ENCODE measurements at places on chromosomes 4 and X.

DNA sequence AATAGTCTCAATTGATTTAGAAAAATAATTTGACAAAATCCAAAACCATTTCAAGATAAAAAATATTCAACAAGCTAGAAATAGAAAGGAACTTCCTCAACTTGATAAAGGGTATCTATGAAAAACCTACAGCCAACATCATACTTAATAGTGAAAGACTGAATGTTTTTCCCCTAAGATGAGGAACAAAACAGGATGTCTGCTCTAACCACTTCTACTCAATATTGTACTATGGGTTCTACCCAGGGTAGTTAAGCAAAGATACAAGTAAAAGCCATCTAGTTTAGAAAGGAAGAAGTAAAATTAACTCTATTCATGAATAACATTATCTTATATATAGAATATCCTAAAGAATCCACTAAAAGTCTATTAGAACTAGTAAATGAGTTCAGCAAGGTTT is 21.5 kb upstream of the SYTL5 start:
- DNase-seq, result no peak

DNA sequence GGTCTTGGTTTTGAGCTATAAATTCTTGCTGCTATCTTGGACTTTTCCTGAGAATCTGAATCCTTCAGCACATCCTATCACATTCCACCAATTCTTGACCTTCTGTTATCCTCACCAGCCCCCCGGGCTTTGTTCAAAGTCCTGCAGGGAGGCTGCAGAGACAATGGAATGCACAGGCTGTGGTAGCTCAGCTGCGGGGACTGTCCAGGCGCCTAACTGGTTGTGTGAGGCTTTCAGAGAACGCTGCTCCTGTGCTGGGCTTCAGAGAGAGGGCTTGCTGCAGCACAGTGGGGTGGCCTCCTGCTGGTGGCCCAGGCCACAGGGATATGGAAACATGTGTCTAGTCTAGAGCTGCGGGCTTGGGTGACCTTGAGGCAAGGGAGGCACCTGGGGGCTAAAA is 196.3 kb upstream of the GATB start:
- DNase-seq, result no peak

- no peak for DNase-seq
Measured at GRCh38 chr4:123585111-123585510, 188.5 kb downstream of the SPRY1 start.

DNA sequence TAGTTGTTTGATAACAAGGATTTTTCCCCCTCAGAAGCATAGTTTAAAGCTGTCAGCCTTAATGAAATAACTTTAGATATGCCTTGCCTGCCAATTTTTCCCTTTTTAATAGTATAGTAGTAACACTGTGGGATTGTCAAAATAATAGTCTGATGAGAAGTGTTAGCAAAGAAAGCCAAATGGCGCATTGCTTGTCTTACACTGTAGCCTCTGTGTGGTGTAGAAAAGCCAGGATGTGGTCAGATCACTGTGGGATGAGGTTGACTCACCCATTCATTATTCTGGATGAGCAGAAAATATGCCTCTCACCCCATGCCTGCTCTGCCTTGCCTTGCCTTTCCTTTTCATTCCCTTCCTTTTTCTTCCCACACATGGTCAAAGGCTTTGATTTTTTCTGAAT is 257.8 kb upstream of the NRK start:
- DNase-seq, result no peak

DNA sequence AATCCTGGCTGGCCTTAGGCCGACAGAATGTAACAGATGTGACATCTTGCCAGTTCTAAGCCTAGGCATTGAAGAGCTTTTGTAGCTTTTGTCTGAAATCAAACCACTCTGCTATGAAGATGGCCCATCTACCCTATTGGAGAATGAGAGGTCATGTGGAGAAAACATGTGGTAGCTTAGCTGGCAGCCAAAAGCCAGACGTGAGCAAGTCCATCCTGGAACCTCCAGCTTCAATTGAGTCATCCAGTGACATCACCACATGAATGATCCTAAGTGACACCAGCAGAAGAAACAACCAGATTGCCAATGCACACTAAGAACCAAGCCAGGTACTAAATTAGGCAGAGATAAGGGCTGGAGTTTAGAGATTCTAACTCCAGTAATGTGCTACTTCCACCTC is 154.8 kb upstream of the ZFP42 start:
- DNase-seq, result no peak

- no peak for DNase-seq
Measured at GRCh38 chr4:13836946-13837912, 209.7 kb upstream of the BOD1L1 start.

DNA sequence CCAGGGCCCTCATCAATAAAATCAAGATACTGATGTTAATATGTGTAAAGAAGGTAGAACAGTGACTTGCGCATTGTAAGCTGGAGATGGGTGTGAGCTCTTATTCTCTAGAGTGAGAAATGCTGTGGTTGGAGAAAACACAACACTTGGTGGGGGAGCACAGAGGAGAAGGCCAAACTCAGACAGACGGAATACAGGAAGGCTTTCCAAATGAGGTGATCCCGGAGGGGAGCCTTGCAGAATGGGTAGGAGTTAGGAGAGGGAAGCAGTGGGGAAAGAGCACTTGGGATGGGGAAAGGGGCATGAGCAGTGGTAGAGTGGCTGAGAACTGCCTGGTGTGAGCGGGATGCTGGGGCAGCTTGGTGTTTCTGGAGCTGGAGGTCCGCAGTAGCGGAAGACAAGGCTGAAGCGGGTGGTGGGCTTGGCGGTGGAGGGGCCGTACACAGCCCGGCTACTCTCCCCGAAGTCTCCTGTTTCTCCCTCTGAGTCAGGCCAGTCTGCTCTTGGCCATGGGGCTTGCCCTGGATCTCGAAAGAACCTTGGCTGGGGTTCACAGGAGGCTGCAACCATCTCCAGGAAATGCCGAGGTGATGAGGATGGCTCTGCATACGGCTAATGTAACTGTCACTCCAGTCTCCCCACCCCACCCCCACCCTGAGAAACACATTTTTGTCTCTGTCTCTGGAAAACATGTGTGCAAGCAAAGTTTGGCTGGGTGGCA is 11.3 kb upstream of the PLAC1 start:
- no peak for DNase-seq

DNA sequence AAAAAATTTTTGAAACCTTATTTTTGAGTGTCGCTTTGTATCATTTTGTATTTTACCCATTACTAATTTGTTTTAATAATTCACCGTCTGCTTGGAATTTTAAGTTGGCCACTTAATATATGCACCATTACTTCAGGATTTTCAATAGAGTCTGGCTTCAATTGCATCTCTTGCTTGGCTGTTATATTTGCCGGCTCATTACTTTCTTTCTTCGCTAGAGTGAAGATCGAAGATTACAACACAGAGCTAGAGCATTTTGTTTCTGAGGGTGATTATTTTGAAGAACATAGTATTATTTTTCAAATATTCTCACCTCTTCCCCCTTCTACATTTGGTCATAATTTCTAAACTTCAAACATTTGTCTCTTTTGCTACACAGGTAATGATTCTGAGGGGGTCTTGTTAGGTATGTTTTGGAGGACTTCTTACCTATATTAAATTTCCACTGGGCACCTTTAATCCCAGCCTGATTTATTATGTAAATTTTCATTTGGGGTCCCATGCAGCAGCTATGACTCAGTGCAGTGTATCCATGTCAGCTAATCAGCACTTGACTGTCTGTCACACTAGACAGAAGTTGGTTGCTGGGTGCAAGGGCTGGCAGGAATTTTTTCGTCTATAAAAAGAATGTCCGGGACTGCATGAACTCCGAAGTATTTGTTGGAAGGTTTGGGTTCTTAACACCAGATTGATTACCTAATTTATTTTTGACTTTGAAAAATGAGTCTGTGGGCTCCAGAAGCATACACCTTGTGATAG is 18.6 kb downstream of the TBC1D1 start:
- no peak for DNase-seq

GRCh38 chr4:176498617-176499256 is 179.0 kb downstream of the SPCS3 start:
- no peak for DNase-seq

DNA sequence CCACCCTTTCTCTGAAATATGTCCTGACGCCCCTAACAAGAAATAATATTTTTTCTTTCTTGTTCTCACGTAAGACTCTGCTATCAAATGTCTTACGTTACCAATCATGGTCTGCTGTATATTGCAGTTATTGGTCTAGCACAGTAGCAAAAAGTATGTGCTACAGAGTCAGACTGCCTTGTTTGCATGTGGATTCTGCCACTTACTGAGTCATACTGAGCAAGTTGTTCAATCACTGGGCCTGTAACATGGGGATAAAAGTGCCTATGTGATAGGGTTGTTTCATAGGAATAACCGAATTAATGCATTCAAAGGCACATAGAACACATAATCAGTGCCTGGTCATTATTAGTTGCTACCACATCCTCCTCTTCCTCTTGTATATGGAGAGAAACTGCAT is 14.1 kb downstream of the RPGR start:
- no peak for DNase-seq

GRCh38 chr4:25993395-25994185 is 79.6 kb downstream of the SMIM20 start:
- DNase-seq, result no peak

DNA sequence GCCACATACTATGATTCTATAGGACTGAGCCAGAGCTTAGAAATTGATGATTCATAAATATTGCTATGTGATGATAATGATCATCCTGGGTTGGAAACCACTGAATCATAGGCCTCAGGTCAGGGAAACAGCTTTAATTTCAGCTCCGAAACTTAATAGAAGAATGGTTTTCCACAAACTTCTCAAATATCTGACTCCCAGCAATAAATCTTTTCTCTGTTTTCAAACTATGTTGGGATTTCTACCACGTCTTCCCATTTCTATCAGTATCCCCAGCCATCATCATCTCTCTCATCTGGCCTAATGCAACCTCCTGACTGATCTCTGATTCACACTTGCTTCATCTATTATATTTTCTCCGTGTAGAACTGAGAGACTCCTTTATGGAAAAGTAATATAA is 521.8 kb upstream of the AGA start:
- no peak for DNase-seq

DNA sequence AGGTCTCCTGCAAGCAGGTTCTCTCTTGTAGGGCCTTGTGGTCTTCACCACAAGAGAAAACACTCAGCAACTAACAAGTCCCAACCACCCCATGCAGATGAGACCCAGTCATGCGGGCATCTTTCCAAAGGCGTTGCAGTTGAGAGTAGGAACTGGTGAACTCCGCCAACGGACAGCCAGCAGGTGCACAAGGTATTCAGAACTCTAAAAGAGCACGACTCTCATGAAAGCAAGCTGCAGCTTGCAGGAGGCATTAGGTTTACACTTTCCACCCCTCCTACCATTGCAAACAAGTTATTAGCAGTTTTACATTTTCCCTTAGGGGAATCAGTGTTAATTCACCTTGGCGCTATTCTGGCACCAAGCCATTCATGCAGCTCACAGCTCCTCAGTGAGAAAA is 173.4 kb upstream of the KIT start:
- no peak for DNase-seq

DNA sequence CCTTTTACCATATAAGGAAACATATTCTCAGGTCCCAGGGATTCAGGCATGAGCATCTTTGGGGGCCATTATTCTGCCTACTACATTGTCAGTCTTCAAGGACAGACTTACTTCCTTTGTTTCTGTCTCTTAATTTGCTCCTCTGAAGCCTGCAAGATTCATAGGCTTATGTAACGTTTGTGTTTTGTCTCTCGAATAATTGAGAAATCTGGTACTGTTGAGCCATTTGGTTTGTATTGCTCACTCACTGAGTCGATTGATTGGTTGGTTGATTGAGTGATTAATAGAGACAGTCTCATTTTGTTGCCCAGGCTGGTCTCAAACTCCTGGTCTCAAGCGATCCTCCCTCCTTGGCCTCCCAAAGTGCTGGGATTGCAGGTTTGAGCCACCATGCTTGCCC is 23.7 kb downstream of the TBL1X start:
- DNase-seq, result no peak

- DNase-seq, result no peak
Measured at GRCh38 chr4:186150926-186151325, 40.4 kb upstream of the CYP4V2 start.

GRCh38 chr4:7701866-7702649 is 237.6 kb downstream of the AFAP1 start:
- DNase-seq, result no peak

GRCh38 chr4:25378437-25378743 is 1.3 kb downstream of the ANAPC4 start:
- no peak for DNase-seq

- no peak for DNase-seq
Measured at GRCh38 chr4:183532821-183533220, 28.0 kb downstream of the ING2 start.

GRCh38 chr4:158775091-158775651 is 6.3 kb downstream of the FNIP2 start:
- no peak for DNase-seq

- no peak for DNase-seq
Measured at GRCh38 chrX:9865804-9866472, 79.7 kb downstream of the SHROOM2 start.

GRCh38 chr4:154626793-154627484 is 14.5 kb upstream of the FGG start:
- DNase-seq, result peak; percentile 57

- no peak for DNase-seq
Measured at GRCh38 chr4:15270201-15270600, 157.6 kb upstream of the C1QTNF7 start.

- no peak for DNase-seq
Measured at GRCh38 chr4:116082808-116083366, 969.5 kb upstream of the NDST4 start.

- DNase-seq, result no peak
Measured at GRCh38 chr4:150722908-150723362, 141.0 kb downstream of the MAB21L2 start.

- no peak for DNase-seq
Measured at GRCh38 chrX:19897091-19897490, 9.7 kb upstream of the SH3KBP1 start.

- no peak for DNase-seq
Measured at GRCh38 chr4:126182336-126182735, 867.6 kb downstream of the FAT4 start.
